ENCODE measurements at places on chromosomes 2 and 18. TPM values are rescaled to one million over a fixed set of nuclear protein-coding genes. Genes with fewer than 3 reads are reported as not detected.

The APCDD1 gene
- total RNA-seq, result not detected

The GNLY gene
- not detected for total RNA-seq

The COLEC11 gene
- 0.13 TPM for total RNA-seq

The NOSTRIN gene
- total RNA-seq, result 2.5 TPM

The EPAS1 gene
- total RNA-seq, result 109 TPM

The REG3G gene
- total RNA-seq, result not detected

The DSG1 gene
- not detected for total RNA-seq
